ENCODE measurements at places on chromosomes 11 and 22. TPM values are rescaled to one million over a fixed set of nuclear protein-coding genes. Genes with fewer than 3 reads are reported as not detected.

- DNase-seq, result no peak
These were observed 1631.4 kb upstream of the TENM4 start for GRCh38 chr11:81072273-81072672.

DNA sequence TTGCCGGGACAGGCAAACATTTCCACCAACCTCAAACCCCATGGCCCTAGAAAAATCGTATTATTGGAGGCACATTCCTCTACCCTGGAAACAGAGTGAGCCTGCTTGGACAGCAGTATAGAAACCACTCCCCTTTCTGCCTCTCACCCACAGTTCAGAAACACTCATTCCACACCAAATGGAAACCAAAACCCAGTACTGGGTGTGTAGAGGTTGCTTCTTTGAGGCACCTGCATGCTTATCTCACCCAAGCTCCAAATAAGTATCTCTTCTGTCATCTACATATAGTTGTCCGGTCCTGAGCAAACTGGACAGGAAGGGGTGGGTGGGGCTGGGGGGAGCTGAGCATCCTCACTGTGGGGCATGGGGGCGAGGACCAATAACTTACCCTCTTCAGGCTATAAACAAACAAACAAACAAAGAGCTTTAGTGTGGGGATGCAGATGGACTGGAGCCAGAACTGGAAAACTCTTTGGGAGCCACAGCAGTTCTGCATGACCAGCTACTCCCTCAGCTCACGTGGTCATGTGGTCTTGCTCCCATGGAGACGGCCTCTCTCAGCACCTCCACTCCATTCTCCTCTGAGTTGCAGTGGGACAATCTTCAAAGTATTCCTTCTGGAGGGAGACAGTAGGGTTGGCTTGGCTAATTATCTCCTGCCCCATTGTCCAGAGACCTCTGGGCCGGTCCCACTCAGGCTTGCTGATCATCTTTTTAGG lies 1.0 kb upstream of the PLAAT2 start:
- DNase-seq, result no peak

DNA sequence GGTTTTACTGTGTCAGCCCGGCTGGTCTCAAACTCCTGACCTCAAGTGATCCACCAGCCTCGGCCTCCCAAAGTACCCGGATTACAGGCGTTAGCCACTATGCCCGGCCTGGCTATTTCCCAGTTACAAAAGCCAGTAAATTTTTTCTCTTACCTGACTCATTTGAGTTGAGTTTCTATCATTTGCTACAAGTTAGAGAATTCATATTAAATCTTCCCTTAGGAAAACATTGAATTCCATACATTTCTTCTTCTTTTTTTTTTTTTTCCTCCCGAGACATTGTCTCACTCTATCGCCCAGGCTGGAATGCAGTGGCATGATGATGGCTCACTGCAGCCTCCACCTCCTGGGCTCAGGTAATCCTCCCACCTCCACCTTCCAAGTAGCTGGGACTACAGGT lies 26.0 kb downstream of the CHEK2 start:
- DNase-seq, result no peak

- no peak for DNase-seq
These were observed 15.3 kb upstream of the SLCO2B1 start for GRCh38 chr11:75135651-75136050.

DNA sequence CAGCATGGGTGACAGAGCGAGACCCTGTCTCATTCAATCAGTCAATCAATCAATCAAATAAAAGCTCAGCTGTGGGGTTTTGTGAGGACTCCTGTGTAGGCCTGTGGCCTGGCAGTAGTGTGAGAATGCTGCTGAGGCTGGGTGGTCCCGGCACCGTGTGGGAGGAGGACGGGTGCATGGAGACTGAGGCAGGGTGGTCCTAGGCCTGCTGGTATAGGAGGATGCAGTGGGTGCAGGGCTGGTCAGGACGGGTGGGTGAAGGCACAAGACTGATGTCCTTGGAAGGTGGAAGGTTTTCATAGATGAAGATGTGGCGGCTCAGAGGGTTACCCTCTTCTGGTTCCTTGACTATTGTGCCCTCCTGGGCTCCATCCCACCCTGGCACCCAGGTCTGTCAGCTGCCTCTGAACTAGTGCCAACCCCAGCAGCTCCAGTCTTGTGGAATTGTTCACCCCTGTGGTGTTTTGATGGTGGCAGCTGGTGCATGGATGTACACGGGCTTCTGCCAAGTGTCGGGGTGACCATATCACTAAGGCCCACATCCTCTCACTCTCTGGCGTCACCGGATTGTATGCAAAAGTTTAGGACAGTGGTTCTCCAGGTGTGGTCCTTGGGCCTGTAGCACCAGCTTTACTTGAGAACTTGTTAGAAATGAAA lies 23.7 kb downstream of the TANGO2 start:
- DNase-seq, result no peak

DNA sequence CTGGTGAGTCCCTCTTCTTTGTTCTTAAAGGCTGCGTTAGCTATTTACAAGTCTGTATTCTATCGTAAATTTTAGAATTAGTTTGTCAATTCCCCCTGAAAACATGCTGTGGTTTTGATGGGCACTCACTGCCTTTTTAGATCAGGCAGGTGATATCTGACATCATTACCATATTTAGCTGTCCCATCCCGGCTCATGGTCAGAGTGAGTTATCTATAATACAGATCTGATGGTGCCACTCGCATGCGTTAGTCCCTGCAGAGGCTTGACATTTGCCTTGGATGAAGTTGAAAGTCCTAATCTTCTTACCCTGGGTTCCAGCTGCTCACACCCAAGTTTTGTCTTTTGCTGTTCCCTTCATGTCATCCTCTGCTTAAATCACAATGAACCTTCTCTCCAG lies 150.5 kb upstream of the NARS2 start:
- DNase-seq, result no peak

DNA sequence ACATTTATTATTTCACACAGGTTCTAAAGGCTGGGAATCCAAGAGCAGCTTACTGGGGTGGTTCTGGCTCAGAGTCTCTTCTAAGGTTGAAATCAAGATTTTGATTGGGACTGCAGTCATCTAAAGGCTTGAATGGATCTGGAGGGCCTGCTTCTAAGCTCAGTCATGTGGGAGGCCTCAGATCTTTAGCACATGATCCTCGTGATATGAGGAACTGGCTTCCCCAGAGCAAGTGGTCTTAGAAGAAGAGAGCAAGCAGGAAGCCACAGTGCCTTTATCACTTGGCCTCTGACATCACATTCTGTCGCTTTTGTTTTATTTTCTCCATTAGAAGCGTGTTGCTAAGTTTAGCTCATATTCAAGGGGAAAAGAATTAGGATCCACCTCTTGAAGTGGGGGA lies 88.9 kb downstream of the ARFGAP2 start:
- DNase-seq, result no peak

DNA sequence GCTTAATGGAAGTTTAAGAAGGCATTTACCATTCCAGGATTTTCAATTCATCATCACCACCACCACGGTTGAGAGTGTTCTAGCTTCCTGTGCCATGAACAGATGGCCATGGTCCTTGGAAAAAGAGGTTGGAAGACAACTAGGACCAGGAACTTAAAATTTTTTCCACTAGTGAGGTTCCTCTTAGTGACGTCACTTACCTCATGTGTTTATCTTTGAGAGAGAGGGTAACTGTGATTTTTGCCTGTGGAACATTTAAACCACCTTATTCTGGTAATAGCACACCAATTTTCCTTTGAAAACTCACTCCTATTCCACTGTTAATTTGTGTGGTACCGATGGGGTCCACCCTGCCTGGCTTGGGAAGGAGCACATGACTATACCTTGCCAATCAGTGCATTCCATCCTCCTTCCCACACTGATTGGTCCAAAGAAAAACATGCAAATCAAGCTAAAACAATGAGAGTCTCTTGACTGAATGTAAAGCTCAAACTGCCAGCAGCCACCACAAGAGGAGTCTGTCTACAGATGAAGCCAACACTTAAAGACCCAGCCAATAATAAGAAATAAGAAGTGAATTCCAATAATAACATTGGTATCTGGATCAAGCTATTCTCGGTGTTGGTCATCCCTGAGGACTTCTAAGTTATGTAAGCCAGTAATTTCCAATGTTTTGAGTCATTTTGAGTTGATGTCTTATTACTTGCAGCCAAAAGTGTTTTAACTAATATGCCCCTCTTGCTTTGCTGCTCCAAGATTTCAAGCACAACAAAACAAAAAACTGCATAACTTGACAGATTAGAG lies 111.8 kb downstream of the MPPED2 start:
- DNase-seq, result no peak

- DNase-seq, result no peak
These were observed 188.7 kb downstream of the CTTN start for GRCh38 chr11:70587075-70587389.

GRCh38 chr22:31345331-31346254 lies 553 bp downstream of the PATZ1 start:
- DNase-seq, result peak; percentile 95

GRCh38 chr11:100961633-100962032 lies 168.0 kb downstream of the PGR start:
- DNase-seq, result no peak

DNA sequence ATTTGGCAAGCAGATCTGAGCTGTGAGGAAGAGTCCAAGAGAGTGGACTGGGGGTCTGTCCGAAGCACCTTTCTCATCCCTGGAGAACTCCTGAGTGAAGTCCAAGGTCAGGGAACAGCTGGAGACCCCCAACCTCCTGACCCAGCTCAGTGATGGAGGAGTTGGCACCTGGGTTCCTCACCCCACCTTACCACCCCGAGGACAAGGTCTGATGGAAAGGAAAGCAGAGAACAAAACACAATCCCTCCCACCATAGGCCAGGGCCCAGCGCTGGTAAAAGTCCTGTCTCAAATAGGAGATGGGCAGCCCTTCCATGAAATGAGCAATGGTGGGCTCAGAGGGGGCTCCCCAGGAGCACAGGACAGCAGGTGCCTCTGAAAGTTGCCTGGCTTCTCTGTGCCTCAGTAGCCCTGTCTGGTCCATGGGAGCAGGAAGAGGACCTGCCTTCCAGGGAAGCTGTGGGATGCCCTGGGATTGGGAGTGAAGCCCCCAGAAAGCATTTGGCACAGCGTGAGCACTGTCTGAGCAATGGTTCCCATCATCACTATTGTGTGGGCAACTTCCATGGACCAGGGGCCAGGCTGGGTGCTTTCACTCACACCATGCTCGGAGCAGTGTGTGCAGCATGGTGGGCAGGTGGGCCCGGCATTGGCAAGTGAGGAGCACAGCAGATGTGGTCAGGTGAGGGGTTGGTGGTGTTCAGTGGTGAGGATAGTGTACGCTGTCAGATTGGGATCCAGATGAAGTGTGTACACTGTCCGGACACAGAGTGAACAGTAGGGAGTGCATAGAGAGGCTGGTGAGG lies 7.5 kb downstream of the TRIM29 start:
- DNase-seq, result no peak

The LYVE1 gene
- total RNA-seq, result 106 TPM

The YIF1A gene
- 48.7 TPM for total RNA-seq

The PANX3 gene
- not detected for total RNA-seq

The FXYD2 gene
- total RNA-seq, result 2.7 TPM

The PRAME gene
- total RNA-seq, result not detected

The KIAA1671 gene
- total RNA-seq, result 12.8 TPM

The GTSE1 gene
- 0.92 TPM for total RNA-seq

All from Right ventricle myocardium inferior (tissue), 1 donor.